D721Med (cell line): ENCODE measurements at places on chromosomes 6 and 20.

DNA sequence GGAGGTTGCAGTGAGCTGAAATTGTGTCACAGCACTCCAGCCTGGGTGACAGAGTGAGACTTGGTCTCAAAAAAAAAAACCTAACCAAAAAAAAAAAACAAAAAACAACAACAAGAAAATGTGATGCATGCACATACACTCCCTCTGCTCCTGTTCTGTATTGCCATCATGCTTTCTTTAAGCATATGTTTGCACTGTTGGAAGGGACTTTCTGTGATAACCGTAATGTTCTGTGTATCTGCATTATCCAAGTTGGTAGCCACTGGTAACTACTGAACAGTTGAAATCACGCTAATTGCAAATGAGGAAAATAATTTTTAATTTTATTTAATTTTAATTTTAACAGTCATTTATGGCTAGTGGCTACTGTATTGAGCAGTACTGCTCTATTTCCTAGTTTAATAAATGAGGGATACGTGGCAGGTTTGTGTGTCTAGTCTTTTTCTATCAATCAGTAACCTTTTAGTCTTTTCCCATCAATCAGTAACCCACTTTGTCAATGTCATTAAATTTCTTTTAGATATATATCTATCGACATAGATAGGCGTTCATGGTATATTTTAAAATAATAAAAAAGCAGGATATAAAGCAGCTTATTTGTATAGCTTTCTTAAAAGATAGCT is 135.6 kb downstream of the ASCC3 start:
- DNase-seq: no peak

- no peak for DNase-seq
These were observed 4.5 kb upstream of the GPSM3 start for GRCh38 chr6:32196682-32197616.

DNA sequence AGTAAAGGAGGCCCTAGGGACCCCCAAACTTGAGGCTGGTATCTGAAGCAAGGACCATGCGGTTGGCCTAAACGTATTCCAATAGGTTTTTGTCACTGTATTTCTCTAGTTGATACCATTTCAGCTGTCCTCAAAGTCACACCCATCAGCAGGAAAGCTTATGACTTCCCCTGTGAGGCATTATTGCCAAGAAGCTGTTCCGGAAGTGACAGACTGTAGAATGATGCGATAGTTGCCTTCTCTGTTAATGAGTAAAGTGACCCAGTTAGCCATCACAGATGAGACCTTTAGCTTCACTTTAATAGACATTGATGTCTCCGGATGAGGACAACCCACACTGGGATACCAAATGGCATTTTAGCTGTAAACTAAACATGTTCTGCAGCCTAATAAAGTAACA is 147.9 kb downstream of the RNGTT start:
- no peak for DNase-seq

GRCh38 chr20:39985271-39985827 is 703.7 kb downstream of the MAFB start:
- DNase-seq: no peak

- DNase-seq: no peak
These were observed 41.0 kb downstream of the SLC9A8 start for GRCh38 chr20:49853640-49854039.

GRCh38 chr6:10030942-10031537 is 383.8 kb downstream of the TFAP2A start:
- no peak for DNase-seq

DNA sequence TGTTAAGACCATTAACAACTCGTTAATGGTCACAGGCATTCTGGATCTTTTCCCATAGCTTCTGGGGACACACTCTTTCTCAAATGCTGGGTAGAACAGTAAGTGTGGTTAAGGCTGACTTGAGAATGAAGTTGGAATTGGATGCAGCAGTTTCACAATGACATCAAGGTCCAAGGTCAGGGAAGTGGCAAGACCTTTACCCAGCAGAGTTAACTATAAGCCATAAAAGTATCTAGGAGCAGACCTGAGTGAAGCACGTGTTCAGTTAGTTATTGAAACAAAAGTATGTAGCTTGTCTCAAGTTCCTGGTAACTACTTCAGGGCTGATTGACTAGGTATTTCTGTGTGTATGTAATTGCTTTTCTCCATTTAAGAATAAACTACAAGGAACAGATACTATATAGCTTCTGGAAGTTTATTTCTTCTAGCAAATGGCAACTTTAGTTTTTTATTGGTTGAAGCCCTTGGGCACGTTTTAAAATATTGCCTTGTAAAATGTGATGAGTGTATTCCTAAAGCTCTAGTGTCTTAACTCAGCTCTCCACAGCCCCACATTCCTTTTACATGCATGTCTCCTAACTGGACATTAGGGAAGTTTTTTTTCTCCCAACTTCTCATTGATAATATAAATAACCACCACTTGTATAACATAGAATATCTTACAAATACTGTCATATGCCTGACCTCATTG is 479.0 kb upstream of the CITED2 start:
- DNase-seq: no peak

- no peak for DNase-seq
These were observed 28.1 kb downstream of the SNRNP48 start for GRCh38 chr6:7617801-7618764.

DNA sequence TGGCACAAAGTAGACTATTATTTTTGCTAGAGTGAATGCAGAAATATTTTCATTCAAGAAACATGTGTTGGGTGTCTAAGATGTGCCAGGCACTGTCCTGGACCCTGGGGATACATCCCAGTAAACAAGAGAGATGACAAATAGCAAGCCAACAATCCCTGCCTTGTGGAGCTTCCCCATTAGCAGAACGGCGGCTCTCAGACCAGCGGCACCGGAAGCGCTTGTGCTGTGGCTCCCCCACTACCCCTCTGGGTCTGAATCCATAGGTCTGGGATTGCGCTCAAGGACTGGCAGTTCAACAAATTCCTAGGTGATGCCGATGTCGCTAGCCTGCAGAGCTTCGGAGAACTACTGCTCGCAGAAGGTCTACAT is 98.5 kb upstream of the AGPAT4 start:
- no peak for DNase-seq
